ENCODE measurements at places on chromosomes 11 and 22.

DNA sequence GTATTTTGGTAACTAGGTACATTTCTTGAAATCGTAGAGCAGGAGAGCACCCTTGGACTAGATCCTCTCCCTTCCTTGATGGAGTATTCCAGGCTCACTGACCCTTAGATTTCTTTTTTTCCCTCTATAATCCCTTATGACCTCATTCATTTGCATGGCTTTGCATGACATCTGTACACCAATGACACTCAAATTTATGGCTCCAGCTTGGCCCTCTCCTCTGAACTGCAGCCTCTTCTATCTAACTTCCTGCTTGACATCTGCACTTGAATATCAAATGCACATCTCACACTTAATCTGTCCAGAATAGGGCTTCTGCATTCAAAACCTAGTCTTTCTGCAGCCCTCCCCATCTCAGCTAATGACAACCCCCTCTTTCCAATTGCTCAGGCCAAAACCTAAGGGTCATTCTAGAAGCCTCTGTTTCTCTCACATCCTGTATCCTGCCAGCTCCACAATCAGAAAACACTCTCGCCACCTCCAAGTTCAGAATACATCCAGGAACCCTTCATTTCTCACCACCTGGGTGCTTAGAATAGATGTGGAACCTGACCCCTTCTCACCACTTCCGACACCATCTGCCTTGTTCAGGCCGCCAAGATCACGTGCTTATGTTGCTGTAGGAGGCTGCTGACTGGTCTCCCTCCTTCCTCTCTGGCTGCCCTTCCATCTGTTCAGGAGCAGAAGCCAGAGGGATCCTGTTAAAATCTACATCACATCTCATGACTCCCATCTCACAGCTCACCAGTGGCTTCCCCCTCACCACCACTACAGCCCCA, 138.9 kb upstream of the MTNR1B start:
- DNase-seq: no peak

- no peak for DNase-seq
Observed at GRCh38 chr11:45756384-45757010, 48.5 kb upstream of the SLC35C1 start.

GRCh38 chr22:47236161-47236560, 473.7 kb downstream of the TBC1D22A start:
- DNase-seq: no peak

DNA sequence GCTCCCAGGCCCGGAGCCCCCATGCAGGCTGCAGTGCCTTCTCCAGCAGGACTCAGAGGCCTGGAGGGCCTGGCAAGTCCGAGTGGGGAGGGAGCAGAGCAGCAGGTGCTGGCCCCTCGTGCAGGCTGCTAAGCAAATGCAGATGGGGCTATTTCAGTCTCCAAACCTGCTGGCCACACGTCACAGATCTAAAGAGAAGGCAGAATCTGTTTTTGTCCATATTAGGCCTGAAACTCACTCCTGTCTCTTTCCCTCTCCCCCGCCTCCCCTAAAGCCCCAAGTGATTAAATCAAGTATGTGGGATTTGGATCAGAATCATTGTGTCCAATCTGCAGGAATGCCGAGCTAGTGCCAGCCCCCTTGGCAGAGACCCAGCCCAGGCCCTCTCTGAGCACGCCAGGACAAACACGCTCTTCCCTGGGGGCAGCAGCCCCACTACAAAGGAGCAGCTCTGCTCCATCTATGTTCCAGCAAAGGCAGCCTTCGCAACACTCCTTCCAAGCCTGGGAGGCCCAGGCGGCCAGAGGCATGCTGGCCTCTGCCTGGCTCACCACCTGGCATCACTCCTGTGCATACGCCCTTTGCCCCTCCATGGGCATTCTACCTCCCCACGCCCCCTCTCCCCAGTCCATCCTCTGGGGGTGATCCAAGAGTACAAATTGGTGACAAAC, 26.5 kb downstream of the RPL27A start:
- no peak for DNase-seq

DNA sequence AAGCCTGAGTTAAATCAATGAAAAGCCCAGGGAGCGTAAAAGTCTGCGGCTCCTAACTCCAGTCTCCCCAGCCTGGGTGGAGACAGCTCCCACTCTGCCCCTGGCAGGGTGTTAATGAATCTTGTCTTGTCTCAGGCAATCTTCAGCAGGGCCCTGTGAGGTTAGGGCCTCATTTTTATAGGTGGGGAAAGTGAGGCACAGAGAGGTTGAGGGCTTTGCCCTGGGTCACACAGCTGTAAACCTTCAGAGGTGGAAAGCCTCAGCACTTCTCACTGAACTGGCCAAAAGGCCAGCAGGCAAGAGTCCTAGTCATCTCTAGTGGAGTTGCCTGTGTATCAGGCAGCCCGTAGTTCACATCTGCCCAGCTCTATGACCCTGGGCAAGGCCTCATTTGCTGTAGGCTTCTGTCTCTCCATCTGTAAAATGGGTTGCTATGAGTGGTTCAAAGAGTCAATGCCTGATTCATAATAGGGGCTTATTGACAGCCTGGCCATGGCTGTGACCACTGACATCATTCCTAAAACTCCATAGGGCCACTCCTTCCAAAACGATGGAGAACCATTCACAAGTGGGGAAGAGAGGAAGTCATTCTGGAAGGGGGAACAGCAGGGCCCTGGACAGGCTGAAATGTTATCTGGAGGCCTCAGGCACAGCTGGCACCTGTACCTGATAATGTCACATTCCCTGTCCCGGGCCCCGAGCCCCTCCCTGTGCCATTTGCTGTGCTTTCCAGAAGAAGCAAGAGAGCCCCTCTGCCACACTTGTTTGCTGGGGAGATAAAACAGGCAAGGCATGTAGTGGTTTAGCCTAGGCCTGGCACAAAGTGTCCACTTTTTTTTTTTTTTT, 6.0 kb downstream of the CBX7 start:
- no peak for DNase-seq

- DNase-seq: no peak
Observed at GRCh38 chr22:28031383-28031922, 112.4 kb upstream of the PITPNB start.

- no peak for DNase-seq
Observed at GRCh38 chr22:45534339-45535192, 31.9 kb downstream of the FBLN1 start.

DNA sequence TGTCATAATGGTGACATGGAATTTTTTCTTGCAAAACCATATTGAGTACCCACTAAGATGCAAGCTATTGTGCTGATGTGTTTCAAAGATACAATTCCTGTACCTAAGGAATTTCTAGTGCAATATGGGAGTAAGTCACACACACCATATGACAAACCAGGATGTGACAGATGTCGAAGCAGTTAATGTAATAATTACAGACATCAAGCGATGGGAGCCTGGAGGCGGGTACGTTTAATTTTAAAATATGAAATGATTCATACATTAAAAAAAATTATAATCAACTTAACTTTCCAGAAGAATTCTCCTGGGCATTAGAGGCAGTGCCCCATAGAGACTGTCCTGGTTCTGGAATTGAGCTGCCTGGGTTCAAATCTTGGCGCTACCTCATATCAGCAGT, 6.0 kb downstream of the SYCE3 start:
- no peak for DNase-seq

DNA sequence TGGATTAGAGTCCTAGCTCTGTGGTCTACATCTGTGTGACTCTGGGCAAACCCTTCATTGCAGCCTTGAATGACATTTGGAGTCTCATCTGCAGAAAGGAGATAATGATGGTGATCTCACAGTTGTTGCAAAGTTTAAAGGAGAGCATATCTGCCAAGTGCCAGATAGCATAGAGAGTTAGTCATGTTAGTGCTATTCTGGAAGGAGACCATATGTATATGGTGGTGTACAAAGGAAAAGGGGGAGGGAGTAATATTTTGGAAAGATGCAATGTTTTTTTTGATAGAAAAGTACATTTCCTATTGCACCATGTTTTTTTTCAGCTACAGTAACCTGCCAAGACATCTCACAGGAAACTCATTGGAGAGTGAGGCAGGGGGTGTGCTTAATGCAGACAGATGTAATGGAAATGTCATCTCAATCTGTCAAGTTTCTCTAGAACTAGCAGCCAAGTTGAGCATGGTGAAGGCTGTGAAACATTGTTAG, 92.1 kb upstream of the NARS2 start:
- no peak for DNase-seq

- DNase-seq: no peak
Observed at GRCh38 chr11:13923182-13923581, 39.3 kb upstream of the SPON1 start.

- DNase-seq: no peak
Observed at GRCh38 chr11:126378763-126379162, 23.3 kb downstream of the ST3GAL4 start.

- no peak for DNase-seq
Observed at GRCh38 chr11:32466279-32466915, 31.1 kb upstream of the WT1 start.
